ENCODE measurements at places on chromosomes 3 and 15.

DNA sequence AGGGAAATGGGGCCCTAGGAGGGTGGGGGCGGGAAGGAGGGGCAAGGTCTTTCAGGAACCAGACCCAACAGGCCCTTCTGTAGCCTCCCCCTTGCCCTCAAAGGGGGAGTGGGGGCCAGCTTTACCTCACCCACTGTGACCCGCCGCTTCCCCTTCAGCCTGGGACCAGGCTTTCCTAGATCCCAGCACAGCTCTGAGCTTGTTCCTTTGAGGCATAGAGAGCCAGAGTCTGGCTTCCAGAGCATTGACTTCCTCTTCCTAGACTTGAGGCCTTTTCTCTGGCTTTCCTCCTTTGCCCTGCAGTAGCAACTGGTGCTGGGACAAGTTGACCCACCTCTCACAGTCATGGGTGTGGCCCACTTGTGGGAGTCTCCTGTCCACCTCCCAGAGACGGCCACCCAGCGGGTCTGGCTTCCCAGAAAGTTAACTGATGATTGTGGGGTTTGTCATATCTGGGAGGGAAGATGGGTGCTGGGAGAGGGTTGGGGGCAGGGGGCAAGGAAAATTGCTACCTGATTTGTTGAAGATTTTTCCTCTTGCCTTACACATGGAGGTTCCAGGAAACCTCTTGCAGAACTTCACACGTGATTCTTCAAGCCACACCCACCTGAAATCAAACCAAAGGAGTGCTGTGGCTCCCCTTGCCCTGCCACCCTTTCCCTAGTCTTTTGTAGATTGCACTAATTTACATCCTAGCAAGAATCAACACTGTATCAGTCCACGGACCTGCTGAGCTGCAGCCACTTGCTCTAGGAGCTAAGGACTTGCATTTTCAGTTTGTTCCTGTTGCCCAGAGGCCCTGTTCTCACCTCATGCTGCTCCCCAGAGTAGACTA lies 4.1 kb upstream of the CHST14 start:
- no peak for DNase-seq

DNA sequence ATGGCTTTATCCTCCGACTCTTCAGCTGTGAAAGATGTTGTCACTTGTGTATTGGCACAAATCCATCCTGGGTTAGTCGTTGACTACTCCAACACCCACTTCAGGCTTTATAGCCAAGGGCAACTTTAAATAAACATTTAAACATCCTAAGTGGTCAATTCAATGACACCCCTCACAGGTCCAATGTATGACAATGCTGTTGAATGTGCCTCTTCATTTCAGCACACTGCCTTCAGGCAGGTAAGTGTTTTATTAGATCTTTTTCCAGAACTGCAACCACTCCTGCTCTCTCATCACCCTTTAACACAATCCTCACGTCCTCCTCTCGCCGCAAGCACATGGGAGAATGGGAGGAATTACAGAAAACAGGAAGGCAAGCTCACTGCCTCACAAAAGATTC lies 30.3 kb downstream of the IL12A start:
- DNase-seq = no peak

- DNase-seq = no peak
These were observed 3.2 kb downstream of the ANAPC13 start for GRCh38 chr3:134482622-134483021.

DNA sequence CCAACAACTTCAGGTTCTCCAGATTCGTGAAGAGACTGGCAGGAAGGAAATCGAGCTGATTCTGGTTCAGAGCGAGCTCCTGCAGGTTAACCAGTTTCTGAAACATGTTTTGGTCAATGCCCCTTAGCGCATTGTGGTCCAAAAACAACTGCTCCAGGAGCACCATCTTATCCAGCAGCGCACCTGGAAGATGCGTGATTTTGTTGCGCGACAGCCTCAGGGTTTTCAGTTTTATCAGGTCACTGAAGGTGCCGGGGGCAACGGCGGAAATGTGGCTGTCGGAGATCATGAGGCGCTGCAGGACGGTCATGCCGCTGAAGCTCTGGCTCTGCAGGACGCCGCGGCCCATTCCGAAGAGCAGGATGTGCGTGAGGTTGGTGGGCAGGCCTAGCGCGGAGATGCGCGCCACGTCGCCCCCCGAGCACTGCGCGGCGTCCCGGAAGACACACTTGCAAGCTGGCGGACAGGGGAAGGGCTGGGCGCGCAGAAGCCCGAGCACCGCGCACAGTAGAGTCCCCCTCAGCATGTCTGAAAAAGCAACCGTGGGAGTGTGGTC lies 1.2 kb downstream of the GP5 start:
- no peak for DNase-seq

GRCh38 chr3:190041333-190042041 lies 79.2 kb downstream of the P3H2 start:
- DNase-seq = no peak

DNA sequence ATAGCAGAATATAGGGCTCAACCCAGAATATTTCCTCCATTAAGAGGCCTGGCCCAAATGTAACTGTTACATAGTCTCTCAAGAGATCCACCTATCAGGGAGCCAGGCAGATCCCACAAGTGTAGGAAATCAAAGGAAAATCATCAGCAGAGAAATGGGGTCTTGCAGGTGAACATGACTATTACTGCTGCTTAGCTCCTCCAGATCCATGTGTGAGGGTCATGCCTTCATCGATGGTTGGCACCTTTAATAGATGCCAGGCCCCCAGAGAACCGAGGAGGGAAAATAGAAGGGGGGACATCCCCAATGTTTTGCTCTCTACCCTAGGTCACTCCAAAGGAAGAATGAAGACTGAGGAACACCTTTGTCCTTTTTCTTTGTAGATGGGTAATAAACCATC lies 1029.9 kb upstream of the CADM2 start:
- no peak for DNase-seq

- DNase-seq = no peak
These were observed 51.2 kb upstream of the PHLDB2 start for GRCh38 chr3:111807826-111808225.

DNA sequence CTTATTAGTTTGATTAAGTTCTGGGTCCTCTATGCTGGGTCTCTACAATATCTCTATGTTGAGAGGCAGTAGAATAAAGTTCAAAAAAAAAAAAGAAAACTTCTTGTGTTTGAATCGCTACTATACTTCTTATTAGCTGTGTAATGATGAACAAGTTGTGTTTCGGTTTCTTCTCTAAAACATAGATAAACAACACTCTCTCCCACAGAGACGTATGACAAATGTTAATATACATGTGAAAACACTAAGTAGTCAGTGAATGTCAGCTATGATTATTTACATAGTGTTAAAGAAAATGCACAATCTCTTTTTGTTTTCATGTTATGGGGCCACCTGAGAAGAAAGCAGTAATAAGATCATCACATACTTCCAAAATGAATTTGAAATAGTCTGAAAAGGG lies 45.3 kb downstream of the ACAP2 start:
- DNase-seq = no peak

DNA sequence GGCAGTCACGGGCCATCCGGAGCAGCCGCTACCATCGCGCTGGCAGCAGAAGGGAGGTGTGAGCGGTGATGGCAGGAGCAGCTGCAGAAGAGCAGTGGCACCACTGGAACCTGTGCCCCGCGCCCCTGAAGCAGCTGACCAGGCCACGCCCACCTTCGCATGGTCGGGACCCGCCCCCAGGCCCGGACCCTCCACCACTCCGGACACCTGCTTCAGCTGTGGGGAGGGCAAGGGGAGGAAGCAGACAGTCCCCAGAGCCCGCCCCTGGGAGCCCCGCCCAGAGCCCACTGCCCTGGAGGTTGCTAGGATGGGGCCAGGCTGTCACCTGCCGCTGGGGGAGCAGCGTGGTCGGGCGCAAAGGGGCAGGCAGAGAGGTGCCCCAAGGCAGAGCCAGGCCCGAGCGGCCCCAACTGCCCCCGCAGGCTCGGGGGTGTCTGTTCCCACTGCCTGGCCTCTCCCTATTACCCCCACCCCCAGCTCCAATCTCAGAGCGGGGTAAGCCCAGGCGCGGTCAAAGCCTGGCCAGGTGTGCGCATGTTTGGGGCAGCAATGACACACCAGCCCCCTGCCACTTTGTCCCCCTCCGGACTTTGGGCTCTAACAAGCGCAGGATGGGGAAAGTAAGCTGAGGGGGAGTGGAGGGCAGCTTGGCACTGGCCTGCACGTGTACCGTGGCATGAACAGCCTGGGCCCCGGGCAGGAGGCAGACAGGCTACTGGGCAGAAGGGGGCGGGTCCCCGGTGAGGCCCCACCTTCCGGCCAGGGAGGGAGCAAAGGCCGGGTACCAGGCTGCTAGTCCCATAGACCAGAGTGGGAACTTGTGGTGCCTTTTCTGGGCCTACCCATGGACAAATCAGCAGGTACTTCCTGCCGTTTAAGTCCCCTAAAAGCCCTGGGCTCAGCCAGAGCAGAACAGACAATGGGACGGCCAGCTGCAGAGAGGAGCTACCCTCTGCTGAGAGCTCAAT lies 8.7 kb downstream of the SPCS1 start:
- DNase-seq = no peak

- peak; percentile 55 for DNase-seq
These were observed 304.6 kb downstream of the NAALADL2 start for GRCh38 chr3:175163686-175164085.

- no peak for DNase-seq
These were observed 839.0 kb downstream of the TUSC7 start for GRCh38 chr3:117548600-117548999.

GRCh38 chr3:101813817-101814440 lies 34.9 kb downstream of the NXPE3 start:
- no peak for DNase-seq

GRCh38 chr3:48595526-48596121 lies 495 bp upstream of the COL7A1 start:
- no peak for DNase-seq

DNA sequence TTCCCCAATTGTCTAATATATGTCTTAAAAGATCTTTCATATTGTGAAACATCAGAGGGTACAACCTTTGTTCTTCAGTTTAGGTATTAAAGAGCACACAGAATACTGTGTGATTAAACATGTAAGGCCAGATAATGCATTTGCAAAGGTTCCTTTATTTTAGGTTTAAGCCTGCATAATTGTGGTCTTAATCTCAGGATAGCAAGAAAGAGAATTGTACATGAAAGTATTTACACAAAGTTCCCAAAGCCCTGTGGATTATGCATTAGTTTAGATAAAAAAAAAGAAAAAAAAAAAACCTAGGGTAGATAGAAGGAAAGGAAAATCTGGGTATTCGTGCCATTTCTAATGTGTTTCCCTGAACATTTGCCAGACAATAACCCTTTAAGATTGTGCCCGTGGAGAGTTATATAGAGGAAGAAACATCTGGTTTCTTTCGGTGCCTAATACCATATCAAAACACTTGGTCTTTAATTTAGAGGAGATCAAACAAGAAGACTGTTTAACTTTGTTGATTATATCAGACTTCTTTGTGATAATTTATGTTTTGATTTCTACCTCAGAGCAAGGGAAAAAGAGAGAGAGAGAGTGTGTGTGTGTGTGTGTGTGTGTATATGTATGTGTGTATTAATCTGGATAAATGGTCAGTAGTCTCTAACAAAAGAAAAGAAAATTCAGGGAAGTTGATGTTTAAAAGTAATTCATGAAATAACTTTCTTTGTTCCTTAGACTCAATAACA lies 139.6 kb upstream of the CGNL1 start:
- DNase-seq = peak; percentile 91

DNA sequence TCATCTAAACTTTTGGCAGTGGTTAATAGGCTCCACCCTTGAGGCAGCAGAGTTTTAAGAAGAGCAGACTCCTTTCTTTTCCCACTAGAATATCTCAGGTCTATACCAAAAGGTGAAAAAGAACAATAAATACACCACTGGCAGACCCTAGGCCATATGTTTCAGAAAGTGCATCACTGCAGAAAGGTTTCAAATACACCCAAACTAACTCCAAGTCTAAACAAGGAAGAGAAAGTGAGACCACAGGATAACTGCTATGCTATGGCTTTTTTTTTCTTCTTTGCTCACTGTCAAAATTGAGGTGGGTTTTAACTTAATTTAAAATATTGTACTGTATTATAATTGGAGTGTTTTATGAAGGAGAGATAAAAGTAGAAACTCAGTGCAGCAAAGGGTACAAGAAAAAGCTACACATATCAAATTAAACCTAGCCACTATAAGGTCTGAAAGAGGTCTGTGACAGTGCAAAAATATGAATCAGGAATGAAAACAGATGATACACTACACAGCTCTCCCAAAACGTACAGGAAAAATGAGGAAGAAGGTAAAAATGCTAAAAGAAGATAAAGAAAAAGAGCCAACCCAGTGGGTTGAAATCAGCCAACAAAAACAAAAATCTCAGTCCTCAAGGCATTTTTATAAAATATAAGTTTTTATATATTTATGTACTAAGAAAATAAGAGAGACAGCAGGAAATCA lies 8.4 kb downstream of the SNX4 start:
- DNase-seq = no peak

DNA sequence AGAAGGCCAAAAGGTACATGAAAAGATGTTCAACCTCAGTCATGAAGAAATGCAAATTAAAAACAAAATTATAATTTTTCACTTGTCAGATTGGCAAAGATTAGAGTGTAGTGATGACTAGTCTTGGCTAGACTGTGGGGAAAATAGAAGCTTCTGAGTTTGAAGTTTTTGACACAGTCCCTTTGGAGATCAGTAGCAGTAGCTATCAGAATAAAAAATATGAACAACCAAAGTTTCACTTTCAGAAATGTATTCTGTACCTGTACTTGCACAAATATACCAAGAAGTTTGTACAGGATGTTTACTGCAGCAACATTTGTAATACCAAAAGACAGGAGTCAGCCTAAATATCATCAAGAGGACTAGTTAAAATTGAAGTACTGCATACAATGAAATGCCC lies 14.1 kb downstream of the ATP2C1 start:
- DNase-seq = no peak

DNA sequence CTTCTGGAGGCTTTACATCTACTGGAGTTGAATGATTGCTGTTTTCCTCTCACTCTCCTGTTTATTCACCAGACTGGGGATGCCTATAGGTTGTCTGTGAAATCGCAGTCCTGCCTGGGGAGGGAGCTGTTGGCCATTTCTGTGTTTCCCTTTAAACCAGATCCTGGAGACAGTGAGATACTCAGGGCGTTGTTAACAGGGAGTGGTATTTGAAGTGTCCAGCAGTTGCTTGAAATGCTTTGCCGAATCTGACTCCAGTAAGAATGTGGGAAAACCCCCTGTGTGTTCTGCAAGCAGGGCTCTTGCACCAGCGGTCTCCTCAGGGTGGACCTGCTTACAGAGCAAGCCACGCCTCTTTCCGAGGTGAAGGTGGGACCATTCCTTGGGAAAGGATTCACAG lies 4.3 kb upstream of the LRRK1 start:
- no peak for DNase-seq

DNA sequence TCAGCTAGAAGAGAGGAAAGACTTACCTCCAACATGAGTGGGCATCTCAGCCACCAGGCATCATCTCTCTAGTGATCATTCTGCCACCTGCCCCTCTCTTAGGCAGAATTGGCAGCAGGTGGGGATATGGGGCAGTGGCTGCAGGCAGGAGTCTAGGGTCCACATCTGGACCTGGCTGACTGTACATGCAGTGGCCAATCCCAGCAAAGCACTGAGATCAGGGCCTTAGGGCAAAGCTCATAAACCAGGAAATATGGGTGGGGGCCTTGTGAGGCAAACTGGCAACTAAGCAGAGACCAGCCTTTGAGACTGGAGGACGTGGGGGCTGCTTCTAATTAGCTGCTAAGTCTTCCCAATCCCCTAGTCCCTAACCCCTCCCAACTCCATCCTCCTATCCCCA lies 12.9 kb downstream of the POMGNT2 start:
- no peak for DNase-seq
